Pulmonary artery endothelial cell (primary cell): ENCODE measurements at places on chromosomes 4 and X.

GRCh38 chr4:162406637-162407365 lies 243.0 kb upstream of the FSTL5 start:
- DNase-seq, result no peak

- no peak for DNase-seq
Measured at GRCh38 chr4:107740381-107740780, 20.3 kb upstream of the PAPSS1 start.

DNA sequence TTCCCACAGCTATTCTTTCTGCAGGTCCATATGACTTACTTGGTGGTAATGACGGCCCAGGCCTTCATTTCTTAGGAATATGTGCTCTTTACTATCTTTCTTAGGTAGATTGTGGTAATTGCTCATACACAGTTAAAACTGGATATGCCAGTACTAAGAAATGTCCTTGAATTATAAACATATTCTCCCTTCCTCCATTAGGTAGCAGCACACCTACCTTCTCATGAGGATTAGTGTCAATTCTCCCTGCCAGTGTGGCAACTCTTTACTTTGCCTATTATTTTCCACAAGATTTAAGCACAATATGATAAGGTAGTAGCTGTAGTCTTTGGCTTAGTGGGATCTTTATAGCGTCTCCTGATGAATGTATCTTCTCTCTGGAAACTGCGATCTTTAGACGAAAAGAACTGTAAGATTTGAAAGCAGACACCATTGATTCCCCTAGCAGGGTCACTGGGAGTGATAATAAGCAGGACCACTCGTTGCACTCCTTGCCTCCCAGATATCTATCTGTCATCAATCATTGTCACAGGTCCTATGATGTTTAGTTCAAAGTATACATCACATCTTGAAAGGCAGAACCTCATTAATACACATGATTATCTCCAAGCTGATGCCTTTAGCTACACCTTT lies 1240.7 kb downstream of the C4orf33 start:
- DNase-seq, result no peak

DNA sequence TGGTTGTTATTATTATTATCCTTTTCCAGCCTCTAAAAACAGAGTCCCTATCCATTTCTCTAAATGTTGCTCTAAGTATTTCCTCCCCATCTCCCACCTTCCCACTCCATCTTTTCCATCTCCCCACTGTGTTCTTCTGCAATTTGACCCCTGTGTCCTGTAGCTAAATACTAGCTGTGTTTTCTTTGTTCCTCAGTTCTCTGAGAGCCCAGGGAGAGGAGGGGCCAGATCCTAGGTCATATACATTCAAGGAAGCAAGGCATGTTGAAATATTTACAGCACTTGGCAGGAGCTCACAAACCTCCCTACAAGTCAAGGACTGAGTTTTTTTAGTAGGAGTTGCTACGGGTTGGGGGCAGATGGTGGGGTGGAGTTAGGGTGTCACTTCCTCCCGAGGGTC lies 10.5 kb downstream of the SLC16A2 start:
- no peak for DNase-seq

DNA sequence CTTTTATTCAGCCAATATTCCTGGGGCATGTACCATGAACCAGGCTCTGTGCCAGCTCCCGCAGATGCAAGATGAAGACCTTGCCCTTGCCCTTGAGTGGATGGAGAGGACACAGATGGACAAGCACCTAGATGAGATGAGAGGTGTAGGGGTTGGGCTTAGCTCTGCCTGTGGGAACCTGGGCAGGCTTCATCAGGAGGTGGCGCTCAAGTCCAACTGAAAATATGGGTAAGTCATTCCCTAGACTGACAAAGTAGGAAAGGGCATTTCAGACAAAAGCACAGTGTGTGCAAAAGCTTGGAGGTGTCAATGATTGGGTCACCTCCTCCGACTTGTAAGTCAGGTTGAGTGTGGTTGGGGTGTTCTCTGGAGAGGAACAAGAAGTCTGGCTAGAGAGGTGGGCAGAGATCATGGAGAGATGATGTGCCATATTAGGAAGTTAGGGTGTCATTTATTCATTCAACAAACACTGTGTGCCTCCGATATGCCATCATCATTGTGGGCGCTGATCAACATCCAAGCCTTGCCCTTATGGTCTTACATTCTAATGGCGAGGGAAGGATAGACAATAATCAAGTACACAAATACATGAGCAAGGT lies 64.6 kb downstream of the ANAPC4 start:
- peak; percentile 43 for DNase-seq

DNA sequence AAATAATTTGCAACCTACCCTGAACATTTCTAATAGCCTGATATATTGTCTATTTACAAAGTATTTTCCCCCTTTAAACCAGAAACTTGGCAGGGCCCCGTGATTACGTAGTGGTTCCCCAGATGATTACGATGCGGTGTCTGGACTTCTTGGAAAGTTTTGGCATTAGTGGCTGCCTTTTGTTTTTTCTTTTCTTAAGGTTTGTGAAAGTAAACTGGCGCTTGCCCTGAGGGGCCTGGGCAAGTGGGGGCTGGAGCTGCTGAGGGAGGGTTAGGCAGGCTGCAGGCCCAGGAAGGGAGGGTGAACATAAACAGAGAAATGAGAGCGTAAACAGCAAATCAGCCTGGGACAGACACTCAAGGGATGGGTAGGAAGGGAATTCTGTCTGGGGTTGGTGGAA lies 123.6 kb upstream of the MSX1 start:
- DNase-seq, result no peak
